CD4-positive, alpha-beta T cell treated with Interleukin-21 for 1 hour (primary cell): ENCODE measurements at places on chromosomes 1 and 21.

DNA sequence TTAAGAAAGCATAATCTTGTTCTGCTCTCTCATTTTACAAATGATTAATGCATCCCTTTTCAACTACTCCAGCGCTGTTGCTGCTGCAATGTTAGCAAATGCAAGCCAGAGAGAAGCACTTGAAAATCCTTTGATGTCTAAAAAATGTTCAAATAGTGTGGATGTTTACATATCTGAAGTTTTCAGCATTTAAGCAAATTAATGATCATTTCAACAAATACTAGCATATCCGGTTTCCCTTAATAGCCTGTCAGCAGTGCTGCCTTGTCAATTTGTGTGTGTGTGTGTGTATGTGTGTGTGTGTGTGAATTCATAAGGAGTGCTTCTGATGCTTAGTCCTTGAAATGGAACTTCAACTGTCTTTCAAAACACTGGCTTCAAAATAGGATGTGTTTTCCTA is 48.1 kb upstream of the WNT2B start:
- DNase-seq, result no peak

DNA sequence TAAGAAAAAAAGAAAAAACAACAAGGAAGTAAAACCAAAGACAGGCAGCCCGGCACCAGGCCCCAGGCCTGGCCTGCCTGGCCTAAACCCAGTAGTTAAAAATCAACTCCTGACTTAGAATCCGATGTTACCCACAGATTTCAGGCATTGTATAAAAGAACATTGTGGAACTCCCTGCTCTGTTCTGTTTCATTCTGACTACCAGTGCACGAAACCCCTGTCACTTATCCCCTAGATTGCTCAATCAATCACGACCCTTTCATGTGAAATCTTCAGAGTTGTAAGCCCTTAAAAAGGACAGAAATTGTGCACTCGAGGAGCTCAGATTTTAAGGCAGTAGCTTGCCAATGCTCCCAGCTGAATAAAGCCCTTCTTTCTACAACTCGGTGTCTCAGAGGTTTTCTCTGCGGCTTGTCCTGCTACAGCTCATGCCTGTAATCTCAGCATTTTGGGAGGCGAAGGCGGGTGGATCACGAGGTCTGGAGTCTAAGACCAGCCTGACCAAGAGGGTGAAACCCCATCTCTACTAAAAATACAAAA is 15.6 kb upstream of the MYOCOS start:
- DNase-seq, result no peak

DNA sequence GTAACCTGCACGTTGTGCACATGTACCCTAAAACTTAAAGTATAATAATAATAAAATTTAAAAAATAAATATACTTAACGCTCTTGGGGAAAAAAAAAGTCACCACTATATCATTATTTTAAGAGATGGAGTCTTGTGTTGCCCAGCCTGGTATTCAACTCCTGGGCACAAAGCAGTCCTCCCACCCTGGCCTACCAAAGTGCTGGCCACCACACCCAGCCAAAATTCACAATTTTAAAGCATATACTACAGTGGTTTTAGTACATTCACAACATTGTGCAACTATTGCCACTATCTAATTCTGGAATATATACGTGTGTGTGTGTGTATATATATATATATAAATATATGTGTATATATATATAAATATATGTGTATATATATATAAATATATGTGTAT is 5.9 kb downstream of the HMGN2 start:
- DNase-seq, result no peak

DNA sequence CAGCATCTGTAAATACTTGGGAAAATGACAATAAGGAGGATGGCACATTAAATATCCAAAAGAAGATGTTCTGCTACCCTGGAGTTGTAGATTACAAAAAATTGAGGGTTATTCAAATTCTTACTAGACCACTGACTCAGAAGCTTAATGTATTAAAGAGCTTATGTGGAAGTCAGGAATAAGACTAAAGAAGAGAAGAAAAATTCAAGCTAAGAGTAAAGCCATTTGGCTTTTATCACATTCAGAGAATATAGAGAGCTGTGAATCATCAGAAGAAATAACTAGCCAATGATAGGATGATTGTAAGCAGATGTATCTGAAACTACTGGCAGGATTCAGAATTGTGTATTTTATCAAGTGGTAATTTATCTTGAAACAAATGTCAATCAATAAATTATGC is 237.0 kb downstream of the TBX15 start:
- DNase-seq, result no peak

- DNase-seq, result no peak
Measured at GRCh38 chr1:119542492-119542946, 35.5 kb downstream of the HSD3B1 start.

DNA sequence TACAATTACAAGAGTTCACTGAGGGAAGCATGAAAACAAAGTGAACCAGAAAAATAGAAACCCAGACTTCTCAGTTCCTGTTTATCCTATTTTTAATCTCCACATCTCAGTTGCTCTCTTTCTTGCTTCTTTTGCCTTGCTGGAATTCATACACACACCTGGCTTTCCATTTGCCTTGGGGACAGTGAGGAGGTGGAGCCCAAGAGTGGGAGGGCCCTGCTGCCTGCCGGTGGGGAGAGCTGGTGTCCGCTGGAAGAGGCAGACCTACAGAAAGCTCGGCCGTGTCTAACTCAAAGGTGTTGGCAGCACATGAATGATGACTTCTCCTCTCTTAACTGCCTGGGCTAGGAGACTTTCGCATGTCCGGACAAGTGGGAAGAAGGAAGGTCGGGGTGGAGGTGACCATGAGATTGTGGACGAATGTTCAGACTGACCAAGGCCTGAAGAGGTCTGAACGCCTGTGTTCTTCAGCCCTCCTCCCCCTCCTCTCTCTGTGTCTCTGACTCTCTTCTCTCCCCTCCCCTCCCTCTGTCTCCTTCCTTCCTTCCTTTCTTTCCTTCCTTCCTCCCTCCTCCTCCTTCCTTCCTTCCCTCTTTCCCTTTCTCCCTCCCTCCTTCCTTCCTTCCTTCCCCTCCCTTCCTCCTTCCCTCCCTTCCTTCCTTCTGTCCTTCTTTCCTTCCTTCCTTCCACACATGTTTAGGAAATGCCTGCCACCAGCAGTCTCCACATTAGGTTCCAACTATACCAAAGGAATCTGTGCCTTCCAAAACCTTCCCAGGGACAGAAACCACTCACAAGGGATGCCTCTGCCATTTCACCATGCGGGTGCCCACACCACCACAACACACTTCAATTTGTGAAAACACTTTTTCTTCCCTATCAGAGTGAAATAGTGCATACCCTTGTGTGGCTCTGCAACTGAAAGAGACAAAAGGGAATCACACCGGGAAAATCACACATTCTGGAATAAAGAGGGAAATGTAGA is 157.3 kb upstream of the RUNX1 start:
- no peak for DNase-seq

DNA sequence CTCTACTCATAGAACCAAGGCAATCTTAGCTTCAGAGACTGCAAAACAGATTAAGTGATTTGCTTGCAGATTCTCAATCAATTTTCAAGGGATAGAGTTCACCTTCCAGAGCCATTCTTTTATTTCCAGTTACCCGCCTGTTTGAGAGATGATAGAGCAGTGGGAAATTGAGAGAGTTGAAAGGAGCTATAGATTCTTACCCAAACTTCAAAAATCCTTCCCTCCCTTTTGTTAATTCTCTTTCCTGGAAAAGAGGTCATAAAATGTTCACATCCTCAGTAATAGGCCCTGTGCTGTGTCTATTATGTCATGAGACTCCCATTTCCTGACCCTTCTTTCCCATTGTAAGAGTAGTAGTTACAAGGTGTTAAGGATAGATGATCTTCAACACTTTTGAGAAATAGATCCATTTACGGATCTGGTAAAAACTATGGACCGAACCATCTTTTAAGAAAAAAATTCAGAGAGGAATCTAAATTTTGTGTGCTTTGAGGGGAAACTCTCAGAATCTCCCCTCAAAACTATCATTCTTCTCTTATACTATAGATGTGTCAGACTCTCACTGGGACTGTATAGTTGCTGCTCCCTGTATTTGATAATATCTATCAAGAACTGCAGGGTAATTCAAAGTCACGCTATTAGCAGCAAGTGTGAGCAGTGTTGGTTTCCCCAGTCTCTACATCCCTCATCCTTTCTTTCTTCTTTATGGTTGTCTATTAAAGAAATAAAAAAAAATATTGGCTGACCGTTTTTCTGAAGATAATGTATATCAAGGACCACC is 8.0 kb downstream of the RGS4 start:
- no peak for DNase-seq

DNA sequence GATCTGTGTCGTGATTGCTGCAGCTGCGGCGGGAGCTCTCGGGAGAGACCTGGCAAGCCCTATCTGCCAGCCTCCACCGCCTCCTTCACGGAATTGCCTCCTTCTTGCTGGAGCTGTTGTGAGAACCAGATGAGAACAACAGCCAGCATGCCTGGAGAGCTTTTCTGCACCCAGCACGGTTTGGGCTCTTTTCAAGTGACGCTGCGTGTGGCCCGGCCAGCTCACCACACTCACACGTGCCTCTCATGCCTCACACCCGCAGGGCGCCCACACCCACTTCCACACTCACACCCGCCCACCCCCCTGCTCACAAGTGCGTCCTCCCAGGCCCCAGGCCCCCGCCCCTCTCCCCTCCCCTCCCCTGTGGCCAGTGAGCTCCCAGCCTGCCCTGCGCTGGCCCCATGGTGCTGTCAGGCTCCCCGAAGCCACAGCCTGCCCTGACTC is 135.7 kb upstream of the RUNX3 start:
- DNase-seq, result peak; percentile 73

GRCh38 chr21:35325953-35326352 is 276.9 kb upstream of the RUNX1 start:
- DNase-seq, result no peak

DNA sequence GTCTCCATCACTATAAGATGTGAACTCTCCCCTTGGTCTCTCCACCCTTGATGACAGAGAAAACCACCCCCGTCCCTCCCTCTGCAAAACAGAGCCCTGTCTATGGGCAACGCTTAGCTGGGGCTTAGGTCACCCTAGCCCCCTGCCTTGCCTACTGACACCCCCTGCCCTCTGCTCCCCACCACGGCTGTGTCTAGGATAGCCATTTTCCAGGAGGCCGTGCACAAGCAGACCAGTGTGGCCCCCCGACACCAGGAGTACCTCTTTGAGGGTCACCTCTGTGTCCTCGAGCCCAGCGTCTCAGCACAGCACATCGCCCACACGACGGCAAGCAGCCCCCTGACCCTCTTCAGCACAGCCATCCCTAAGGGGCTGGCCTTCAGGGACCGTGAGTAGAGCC is 8.5 kb downstream of the IKBKE start:
- no peak for DNase-seq

DNA sequence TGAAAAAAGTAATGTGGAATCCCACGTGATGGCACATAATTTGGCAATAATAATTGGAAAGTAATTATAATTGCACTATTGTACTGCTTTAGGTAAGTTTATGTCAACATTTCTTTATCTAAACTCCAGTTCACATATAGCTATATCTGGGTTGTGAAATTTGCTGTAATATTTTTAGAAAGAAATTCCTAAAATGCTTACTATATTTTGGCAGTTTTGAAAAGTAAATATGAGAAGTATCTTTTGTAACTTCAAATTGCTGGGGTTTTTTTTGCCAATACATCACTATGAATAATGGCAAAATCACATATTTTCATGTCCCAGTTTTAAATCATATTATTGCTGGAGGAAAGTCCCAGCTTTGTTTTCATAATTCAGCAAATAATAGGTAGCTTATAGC is 197.5 kb downstream of the PDE4B start:
- DNase-seq, result no peak

DNA sequence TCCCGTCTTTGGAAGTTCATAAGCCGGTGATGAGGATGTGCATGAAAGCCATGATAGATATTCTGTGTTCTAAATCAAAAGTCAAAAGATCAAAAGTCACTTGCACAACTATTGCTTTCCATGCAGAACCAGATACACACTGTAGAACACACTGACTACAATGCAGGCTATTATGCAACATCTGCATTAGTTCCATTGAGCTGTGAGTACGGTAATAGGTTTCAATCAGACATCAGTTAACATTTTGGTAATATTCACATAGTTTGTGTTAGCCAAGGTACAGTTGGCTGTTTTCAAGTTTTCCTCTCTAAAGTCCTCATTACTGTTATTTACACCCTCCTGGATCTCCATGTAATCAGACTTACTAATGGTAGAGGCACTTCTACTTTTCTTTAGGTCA is 3.1 kb downstream of the KCNA2 start:
- no peak for DNase-seq

GRCh38 chr1:200260597-200261335 is 149.1 kb downstream of the ZNF281 start:
- DNase-seq, result no peak

DNA sequence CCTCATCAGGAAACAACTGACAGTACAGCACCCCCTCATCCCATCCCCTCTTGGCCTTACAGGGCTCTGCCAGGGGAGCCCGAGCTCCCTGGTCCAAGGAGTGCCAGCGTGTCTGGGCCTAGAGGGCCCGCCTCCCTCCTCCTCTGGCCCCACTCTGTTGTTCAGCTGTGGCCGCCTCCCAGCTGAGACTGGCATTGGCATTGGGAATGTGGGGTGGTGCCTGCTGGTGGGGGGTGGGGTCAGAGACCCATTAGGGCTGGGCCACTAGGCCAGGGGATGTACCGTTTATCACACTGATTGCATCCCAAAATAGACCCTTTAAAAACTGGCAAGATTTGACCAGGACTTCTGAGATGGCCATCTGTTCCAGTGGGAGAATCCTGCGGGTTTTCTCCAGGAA is 1.4 kb downstream of the LDLRAP1 start:
- DNase-seq, result no peak

GRCh38 chr1:198267921-198268320 is 111.1 kb downstream of the NEK7 start:
- no peak for DNase-seq

GRCh38 chr1:17201201-17202021 is 3.5 kb upstream of the PADI1 start:
- DNase-seq, result peak; percentile 50

DNA sequence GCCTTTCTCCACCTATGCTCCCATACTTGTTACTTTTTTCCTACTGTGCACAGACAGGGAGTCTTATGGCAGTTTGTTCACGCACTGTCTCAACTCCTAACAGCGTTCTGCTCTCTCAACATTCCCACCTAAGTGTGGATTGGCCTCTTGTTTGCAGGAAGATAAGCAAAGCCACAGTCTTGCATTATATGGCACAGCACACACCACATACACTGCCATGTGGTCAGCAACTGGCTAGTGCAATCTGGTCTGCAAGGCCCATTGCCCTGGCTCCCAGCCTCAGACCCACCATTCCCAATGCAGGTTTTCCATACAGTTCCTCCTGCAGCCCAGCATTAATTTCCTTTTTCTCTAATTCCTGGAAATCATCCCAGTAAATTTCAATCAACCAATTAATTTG is 38.3 kb upstream of the LAMC2 start:
- no peak for DNase-seq

- no peak for DNase-seq
Measured at GRCh38 chr1:119075614-119076013, 64.8 kb downstream of the WARS2 start.
